ENCODE measurements at places on chromosomes 6 and 20.

DNA sequence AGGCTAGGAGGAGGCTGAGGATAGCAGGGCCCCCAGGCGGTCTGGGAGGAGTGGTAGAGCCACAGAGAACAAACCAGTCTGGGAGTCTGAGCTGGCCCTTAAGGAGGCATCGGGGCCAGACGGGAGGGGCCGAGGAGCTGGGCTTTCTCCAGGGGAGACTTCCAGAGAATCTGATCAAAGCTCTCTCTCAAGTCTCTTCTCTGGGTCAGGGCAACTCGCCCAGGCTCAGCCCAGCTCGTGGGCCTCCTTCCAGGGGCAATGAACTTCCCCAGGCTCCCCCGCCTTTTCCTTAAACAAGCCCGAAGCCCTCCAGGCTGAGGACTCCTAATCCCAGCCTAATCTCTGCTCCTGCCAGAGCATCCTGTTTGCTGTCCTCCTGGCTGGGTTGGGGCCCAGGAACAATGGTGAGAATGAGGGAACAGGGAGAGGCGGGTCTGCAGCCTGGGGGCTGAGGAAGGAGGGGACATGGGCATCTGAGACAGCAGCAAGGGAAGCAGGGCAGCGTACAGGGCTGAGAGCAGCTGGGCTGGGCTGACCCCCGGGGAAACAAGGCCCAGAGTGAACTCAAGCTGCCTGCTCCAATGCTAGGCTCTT, 173.6 kb downstream of the ANKRD60 start:
- no peak for DNase-seq

GRCh38 chr20:31685853-31686643, 36.6 kb downstream of the BCL2L1 start:
- DNase-seq = no peak

DNA sequence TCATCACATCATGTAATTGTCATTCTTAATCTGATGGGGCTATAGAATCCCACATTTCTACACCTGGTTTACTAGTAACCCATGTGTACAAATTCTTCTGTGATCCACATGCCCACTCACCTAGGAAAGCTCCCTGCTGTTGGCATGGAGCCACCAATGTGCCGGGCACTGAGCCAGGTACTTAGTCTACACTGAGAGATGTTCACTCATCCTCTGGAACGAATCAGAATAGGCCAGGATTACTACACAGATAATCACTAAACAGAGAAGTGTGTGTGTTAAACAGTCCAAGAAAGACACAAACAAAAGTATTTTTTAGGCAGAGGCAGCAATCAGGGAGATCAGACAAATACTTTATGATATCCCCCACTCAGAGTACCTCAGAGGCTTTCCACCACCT, 193.2 kb upstream of the VGLL2 start:
- DNase-seq = no peak

DNA sequence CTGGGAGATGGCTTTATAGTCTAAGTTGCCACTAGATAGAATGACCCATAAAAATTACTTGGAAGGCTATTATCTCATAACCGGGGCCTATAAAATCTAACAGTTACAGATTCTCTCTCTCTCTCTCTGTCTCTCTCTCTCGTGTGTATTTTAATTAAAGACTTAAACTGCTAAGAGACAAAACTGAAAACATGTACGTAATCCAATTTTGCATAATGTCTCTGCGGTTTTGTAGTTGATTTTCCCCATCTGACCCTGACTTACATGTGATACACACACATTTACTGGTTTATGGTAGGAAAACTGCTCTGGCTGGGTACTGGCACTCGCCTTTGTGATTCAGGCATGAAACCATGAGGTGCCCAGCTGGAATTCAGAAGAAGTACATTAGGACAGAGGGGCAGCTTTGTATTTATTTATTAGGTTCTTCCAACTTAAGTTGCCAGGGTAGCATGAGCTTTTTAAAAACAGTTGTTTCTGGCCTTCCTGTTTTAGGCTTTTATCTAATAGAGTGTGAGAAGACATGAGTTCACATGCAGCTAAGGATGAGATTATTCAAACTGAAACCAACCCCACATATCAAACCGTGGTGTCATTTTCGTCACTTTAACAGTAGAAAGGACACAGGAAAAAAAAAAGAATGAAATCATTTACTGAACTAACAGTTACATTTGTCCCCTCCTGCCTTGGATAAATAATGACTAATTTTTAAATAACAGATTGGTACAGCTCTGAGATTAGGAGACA, 182.5 kb downstream of the GMPR start:
- no peak for DNase-seq

- DNase-seq = no peak
These were observed 514.2 kb downstream of the C6orf118 start for GRCh38 chr6:164795056-164795815.

GRCh38 chr6:123788319-123788718, 15.3 kb upstream of the NKAIN2 start:
- DNase-seq = no peak

GRCh38 chr6:145977881-145978280, 13.7 kb upstream of the SHPRH start:
- no peak for DNase-seq

DNA sequence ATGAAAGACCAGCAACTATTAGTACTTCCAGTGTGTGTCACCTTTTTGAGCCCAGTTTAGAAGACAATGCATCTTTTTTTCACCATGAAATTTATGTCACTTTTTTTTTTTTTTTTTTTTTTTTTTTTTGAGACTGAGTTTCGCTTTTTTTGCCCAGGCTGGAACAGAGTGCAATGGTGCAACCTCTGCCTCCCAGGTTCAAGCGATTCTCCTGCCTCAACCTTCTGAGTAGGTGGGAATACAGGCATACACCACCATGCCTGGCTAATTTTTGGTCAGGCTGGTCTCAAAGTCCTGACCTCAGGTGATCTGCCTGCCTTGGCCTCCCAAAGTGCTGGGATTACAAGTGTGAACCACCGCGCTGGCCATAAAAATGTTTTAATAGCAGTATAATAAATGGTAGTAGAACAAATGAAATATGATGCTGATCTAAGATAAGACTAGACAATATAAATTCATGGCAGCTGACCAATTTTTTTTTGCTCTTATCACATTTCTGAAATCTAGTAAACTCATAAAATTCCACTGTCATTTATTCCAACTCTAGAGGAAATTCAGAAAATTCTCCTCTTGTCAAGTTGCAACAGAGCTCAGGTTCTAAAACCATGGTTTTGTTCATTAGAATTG, 21.3 kb downstream of the NHSL1 start:
- no peak for DNase-seq

DNA sequence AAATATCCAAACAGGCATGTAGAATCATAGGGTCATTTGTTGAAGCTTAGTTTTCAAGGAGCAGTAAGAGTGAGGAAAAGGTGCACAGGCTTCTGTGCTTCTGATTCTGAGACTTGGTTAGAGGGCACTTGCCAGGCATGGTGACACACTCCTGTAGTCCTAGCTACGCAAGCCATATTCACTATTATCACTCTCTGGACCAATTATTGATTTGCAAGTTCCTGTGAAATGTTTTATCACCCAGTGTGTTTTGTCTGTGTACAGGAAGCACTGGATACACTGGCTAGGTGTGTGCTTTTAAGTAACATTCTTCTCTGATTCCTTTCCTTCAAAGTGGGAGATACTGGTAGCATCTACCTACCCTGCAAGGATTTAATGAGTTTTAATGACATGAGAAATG, 76.3 kb downstream of the JARID2 start:
- DNase-seq = no peak

GRCh38 chr20:18541741-18542140, 25.5 kb upstream of the SMIM26 start:
- no peak for DNase-seq

- DNase-seq = no peak
These were observed 51.2 kb downstream of the VAPB start for GRCh38 chr20:58440021-58440767.

- DNase-seq = no peak
These were observed 161.7 kb downstream of the ERMARD start for GRCh38 chr6:169913096-169913638.

DNA sequence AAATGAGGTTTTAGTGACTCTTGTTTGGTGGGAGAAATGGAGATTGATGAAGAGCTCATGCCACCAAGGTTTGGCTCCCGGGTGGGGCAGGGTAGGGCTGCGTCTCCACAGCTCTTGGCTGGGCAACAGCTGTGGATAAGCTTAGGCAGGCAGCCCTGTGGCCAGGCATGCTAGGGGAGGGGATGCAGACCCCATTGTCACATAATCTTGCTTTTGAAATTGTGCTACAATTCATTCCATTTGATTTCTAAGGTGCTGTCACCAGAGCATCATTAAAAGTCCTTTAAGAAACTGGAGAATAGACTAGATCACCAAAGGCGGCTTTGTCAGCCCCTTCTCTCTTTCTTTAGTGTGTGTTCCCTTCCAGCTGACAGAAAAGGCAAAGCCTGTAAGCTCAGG, 574.2 kb upstream of the JAG1 start:
- no peak for DNase-seq

DNA sequence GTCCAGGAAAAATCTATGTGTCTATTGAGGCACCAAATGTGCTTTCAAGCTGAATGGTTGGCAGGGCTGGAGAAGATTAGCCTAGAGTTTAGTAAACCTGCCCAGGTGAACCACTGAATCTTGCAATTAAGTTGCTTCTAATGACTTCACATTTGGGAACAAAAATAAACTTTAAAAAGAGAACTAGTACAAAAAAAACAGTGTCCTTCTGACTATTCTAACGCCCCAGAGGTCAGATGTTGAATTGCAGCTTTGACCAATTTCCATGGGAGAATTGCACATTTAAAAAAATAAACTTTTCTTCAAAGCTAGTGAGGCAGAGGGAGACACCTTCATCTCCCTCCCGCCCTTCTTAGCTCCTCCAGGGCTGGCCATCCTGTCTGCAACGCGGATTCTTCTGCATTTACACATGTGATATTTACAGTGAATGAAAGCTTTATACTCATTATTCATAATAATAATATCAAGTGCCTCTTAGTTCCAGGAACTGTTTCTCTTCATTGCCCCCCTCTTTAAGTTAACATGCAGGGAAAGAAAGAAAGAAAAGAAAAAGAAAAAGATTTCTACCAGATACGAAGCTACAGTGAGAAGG, 270.2 kb downstream of the SMOC2 start:
- DNase-seq = no peak

DNA sequence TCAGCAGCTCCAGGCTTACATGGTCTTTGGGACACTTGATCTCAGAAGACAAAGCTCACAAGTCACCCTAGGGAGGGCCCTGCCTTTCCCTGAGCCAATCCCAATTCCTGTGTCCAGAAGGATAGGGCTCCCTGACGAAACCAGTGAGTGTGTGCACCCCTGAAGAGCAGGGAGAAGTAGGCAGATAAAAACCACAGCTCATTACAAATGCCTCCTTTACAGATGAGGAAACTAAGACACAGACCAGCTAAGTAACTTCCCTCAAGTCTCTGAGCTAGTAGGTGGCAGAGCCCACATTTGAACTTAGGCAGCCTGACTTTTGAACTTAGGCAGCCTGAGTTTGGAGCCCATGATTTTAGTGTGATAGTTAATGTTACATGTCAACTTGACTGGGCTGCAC, 6.7 kb upstream of the ZFAND3 start:
- DNase-seq = no peak

- no peak for DNase-seq
These were observed at the start of gene TLDC2 for GRCh38 chr20:36875702-36876472. Gene TLDC2, plus strand, starts transcription at chr20:36876138. Its CDS starts 37 bp downstream, at chr20:36876175.

- DNase-seq = no peak
These were observed 49.1 kb upstream of the OPRM1 start for GRCh38 chr6:153989989-153990388.

DNA sequence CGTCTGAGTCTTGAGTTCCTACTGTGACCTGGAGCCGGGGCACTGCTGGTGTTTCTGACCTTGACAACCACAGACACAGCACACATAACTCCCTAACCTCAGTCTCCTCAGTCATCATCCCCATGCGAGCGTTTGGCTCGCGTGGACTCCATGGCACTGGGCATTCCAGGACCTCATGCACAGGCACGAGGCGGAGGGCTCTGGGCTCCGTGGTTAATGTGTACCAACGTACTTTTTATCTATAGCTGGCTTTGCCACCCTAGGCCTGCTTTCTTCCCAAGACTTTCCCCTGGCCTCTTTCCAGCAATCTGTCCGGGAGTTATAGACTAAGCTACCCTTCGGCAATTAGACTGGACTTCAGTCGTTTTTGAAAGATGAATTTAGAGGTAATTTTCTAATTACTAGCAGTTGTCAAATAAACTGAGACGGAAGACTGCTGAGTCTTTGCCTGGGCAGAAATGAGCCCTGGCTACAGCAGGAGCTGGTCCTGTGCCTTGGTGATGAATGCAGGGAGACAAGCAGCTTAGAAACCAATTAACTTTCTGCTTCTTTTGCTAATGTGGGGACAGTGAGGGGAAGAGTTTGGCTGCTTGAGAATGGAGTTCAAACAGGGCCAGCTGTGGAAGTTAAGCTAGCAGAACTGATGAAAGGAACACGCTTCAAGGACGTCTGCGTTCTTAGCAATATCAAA, 16.1 kb upstream of the CTCFL start:
- DNase-seq = no peak

- no peak for DNase-seq
These were observed 17.4 kb upstream of the CD83 start for GRCh38 chr6:14100138-14100537.

DNA sequence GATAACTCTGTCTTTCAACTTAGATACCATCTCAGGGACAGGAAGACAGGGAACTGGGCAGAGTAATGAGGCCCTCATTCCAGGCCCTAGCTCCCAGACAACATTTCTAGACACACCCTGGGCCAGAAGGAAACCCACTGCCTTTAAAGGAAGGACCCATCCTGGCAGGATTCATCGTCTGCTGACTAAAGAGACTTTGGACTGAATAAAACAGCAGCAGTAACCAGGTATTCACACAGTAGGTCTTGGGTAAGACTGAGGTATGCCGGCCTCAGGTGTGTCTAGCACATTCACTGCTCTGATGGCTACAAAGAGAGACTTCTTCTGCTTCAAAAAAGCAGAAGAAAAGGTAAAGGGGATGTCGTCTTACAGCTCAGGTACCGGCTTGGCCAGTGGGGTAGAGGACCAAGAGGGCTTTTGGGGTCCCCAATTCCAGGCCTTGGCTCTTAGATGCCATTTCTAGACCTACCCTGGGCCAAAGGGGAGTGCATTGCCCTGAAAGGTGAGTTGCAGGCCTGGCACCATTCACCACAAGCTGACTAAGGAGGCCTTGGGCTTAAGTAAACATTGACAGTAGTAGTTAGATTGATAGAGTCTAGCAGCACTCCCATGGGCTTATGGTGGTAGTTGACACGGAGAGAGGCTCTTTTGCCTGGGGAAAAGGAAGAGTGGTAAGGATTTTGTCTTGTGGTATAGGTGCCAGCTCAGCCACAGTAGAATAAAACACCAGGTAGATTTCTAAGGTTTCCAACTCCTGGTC, 13.4 kb downstream of the SNX14 start:
- no peak for DNase-seq

GRCh38 chr6:104521176-104521575, 338.5 kb downstream of the HACE1 start:
- DNase-seq = no peak
